Activated CD4-positive, alpha-beta T cell treated with anti-CD3 and anti-CD28 coated beads for 4 hours (primary cell): ENCODE measurements at places on chromosomes 2 and 18.

DNA sequence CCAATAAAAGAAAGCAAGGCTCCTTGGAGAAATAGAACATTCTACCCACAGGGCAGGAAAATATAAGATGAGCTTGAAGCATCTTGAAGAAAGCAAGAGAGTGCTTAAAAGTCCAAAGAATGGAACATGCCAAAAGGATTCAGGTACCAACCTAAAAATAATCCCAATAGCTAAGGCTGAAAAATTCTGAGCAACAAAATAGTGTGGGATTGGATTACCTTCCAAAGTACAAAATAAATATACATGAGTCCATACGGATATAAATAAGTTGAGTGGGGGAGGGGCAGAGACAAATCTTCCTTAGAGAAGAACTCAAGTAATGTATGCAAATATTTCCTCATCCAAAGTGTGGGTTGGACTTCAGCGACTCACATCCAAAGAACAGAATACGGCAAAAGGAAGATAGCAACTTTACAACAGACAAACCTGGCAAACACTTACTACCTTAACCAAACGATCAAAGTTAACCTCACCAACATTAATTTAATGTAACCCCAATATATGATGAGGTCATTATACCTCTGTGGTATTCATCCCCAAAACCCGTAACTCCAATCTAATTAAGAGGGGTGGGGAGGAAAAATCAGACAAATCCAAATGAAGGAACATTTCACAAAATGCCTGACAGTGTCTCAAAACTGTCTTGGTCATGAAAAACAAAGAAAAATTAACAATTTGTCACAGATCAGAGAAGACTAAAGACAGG is 26.9 kb downstream of the MEMO1 start:
- no peak for DNase-seq

DNA sequence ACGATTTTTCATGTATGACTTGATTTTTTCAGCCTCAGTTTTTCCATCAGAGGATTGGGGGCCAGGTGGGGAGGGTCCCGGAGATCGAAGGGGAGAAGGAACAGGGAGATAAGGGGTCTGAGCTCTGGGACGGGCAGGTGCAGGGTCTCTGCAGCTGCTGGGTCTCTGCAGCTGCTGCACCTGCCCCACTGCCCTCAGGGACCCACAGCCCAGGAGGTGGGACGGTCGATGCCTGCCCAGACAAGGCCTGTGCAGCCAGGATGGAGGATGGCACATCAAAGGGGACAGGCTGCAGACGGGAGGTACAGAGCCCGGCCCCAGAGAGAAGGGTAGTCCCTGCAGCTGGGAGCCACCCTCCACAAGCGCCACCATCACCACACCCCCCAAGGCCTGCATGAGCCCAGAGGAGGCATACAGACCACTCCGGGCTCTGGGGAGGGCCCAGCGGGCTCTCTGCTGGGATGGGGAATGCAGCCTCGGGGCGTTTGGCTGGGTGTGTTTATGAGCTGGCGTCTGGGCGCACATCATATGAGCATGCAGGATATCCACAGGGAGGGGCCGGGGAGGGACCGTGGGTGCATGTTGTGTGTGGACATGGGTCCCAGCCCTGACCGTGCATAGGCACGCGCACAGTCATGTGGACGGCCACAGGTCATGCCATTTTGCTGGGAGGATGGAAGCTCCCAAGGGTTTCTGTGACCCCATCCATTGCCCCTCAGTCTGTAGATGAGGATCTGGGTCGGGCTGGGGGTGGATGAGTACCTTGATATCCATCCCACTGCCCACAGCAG is 34.9 kb upstream of the GPC1 start:
- no peak for DNase-seq

DNA sequence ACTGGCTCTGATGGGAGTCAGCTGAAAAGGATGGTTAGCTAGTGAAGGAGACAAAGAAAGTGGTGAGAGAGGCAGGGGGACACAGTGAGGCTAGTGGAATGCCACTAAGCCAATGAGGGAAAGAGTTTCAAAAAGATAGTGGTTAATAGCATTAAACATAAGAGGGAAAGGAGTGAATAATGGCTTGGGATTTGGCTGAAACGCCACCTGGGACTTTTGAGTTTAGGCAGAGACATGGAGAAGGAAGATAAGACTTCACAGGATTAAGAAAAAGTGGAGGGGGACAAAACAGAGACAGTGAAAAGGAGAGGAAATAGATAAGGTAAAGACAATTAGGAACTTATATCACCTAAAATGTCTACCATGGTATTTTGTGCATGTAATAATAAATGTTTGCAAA is 6.9 kb downstream of the CD28 start:
- DNase-seq, result no peak

DNA sequence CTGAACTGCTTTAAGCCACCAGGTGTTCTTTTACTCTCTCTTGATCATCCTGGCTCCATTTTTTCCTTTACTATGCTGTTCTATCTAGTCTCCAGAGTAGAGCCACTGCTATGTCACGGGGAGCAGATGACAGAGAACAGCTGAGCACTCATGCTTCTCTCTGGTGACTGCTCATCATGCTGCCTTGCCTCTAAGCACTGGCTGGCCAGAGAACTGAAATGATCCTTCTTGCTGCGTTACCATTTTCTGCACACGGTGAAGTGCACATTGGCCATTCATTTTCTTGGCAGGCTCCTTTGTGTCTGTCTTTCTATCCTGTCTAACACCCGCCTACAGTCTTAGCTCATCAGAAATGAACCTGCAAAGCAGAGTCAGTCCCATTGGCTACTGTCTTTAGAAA is 86.0 kb downstream of the KCTD1 start:
- DNase-seq, result no peak
